ENCODE measurements at places on chromosomes 1 and 21.

- no peak for DNase-seq
Observed at GRCh38 chr1:68233202-68233601, 879 bp upstream of the WLS start.

GRCh38 chr1:6425658-6426057 lies 1.1 kb downstream of the ESPN start:
- DNase-seq: no peak

GRCh38 chr1:184634296-184634695 lies 120.4 kb downstream of the EDEM3 start:
- DNase-seq: no peak

DNA sequence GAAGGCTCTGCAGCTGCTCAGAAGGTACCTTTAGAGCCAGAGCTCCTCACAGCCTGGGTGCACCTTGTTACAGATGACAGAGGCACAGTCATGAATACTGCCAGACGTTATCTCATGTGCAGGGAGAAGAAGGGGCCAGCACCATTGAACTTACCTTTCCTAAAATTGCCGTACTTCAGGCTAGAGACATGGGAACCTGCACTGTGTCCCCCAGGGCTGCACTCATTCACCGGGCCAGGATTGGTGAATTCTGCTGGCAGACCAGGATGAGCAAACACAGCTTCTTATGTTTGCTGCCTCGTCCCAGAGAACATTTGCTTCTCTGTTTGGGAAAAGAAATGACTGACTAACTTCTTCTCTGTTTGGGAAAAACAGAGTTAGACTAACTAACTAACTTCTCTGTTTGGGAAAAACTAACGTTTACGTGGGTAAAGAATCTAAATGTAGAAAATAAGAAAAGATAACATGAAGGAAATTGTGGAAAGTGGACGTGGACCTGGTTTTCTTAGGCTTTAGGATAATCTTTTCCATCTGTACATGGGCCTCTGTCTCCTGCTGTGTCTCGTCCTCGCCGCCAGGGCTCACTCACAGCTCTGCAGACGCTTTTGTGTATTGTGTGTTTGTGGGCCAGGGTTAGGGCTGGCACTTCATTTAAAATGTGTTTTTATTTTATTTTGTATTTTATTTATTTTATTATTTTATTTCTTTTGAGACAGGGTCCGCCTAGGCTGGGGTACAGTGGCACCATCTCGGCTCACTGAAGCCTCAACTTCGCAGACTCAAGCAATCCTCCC lies 9.9 kb downstream of the OBSCN start:
- no peak for DNase-seq

GRCh38 chr1:3780901-3781300 lies 8.4 kb downstream of the SMIM1 start:
- no peak for DNase-seq

DNA sequence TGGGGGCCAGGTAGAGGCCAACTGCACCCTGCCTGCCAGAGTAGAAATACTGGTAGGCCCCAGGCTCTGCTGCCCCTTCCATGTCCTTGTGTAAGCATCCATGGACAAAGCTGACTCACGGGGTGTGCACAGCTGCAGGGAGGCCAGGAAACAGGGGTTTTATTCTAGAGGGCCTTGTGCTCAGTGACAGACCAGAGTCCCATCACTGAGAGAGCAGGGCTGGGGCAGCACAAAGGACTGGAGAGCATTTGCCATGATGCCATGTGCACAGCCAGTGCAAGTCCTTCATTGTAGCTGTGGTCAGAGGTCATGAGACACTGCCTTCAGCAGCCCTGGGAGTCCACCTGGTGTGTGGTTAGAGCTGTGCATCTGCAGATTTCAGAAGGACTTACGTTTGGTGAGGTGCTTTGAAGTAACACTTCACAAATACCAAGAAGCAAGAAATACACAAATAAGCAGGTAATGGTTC lies 8.1 kb downstream of the ARF1 start:
- no peak for DNase-seq

GRCh38 chr1:73765551-73766233 lies 432.3 kb downstream of the LRRIQ3 start:
- no peak for DNase-seq

DNA sequence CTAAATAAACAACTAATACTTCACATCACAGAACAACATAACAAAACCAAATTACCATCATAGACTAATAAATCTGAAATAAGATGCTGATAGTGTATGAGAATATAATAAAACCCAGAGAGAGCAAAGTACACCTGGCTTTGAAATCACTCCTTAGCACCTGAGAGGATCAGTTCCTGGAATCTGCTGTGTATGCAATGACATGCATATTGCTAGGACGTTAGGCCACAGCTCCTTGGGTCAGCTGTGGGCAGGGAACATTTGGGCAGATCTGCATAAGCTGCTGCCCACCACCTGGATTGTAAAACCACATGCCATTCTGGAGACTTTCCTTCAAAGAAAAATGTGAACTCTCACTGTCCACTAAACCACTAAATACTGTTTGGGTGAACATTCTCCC lies 81.1 kb downstream of the NR5A2 start:
- DNase-seq: no peak

DNA sequence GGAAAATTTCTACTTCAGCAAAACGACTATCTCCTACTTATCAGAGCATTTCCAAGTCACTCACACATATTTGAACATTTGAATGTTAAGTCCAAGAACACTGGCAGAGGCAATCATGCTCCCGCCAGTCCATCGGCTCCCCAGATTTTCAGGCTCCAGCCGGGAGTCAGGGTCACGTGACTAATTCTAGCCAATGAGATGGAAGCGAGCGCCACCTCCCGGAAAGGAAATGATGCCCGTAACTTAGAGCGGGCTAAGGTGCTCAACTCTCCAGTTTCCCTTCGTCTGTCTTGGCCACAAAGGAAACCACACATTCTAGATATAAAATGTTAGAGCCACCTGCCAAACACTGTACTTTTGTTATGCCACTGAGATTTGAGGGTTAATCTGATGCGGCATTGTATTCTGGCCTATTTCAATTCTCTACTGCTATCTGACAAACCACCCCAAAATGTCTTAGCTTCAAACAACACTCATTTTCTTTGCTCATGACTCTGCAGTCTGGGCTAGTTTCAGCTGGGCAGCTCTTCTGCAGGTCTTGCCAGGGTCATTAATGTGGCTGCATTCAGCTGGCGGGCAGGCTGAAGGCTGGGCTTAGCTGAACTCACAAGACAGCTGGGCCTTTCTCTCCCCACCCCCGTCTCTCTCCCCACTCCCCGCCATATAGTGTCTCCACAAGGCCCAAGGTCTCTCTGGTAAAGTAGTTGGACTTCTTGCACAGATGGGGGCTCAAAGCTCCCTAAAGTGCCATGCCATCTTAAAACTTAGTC lies 16.5 kb upstream of the LHX4 start:
- no peak for DNase-seq
